Effector memory CD8-positive, alpha-beta T cell (primary cell): ENCODE measurements at places on chromosomes 3 and 15.

GRCh38 chr3:196168808-196169391 lies 42.3 kb downstream of the ZDHHC19 start:
- peak overlapping the region; percentile 12 for H3K27ac ChIP-seq
- H3K36me3 ChIP-seq, result peaks cover 3% of the 10 kb centered on the region
- H3K4me3 ChIP-seq, result no peak overlapping the region
- no peak for DNase-seq

DNA sequence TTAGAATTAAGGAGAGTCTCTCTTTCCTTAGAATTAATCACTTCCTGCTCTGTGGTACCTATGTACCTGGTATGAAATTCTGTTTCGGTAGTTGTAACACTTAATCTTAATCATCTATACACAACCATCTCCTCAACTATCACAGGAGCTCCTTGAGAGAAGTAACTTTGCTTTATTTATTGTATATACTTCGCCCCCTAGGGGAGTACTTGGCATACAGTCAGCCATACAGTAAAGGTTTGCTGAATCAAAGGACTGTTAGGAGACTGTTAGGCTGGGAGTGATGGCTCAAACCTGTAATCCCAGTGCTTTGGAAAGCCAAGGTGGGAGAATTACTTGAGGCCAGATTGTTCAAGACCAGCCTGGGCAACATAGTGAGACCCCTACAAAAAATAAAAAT lies 44.7 kb downstream of the RORA start:
- H3K4me3 ChIP-seq, result no peak overlapping the region
- peaks cover 3% of the 10 kb centered on the region for H3K36me3 ChIP-seq
- H3K27me3 ChIP-seq, result peaks cover 42% of the 10 kb centered on the region
- no peaks in the 10 kb centered on the region for H3K4me1 ChIP-seq
- no peak for DNase-seq
- no peak overlapping the region for H3K27ac ChIP-seq

- no peak for DNase-seq
- H3K27me3 ChIP-seq, result no peaks in the 10 kb centered on the region
- peaks cover 6% of the 10 kb centered on the region for H3K36me3 ChIP-seq
- H3K27ac ChIP-seq, result peak overlapping the region; percentile 63
- H3K4me1 ChIP-seq, result peaks cover 19% of the 10 kb centered on the region
These were observed 29.3 kb downstream of the BTD start for GRCh38 chr3:15630646-15631350.

DNA sequence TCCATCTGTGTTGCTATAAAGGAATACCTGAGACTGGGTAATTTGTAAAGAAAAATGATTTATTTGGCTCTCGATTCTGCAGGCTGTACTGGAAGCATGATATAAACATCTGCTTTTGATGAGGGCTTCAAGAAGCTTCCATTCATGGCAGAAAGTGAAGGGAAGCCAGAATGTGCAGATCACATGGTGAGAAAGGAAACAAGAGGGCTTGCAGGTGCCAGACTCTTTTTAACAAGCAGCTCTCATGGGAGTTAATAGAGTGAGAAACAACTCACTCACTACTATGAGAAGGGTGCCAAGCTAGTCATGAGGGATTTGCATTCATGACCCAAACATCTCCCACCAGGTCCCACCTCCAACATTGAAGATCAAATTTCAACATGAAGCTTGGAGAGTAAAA lies 247.2 kb downstream of the ZIC4 start:
- no peaks in the 10 kb centered on the region for H3K36me3 ChIP-seq
- H3K4me1 ChIP-seq, result no peaks in the 10 kb centered on the region
- H3K4me3 ChIP-seq, result no peak overlapping the region
- no peak overlapping the region for H3K27ac ChIP-seq
- no peak for DNase-seq

DNA sequence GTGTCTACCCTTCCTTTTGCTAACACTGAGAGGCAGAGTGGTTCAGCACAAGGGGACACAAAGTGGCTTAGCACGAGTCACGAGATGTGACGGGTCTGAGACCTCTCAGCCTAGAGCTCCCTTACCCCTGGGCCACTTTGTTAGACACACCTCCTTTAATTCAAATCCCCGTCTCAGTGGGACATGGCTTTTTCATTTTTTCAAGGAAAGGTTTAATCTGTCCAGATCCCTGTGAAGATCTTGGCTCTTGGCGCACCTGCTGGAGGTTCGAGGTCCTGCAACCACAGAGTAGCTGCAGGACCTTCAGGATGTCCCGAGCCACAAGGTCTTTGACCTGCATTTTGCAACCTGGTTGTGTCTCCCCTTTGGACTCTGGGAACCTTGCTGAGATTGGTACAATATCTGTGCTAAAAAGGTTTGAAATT lies 52.0 kb downstream of the LPP start:
- H3K36me3 ChIP-seq, result no peaks in the 10 kb centered on the region
- H3K4me1 ChIP-seq, result peaks cover 20% of the 10 kb centered on the region
- no peak overlapping the region for H3K27ac ChIP-seq
- H3K27me3 ChIP-seq, result no peaks in the 10 kb centered on the region
- H3K4me3 ChIP-seq, result no peak overlapping the region
- no peak for DNase-seq

GRCh38 chr15:40046721-40047414 lies 7.9 kb upstream of the SRP14 start:
- peaks cover 17% of the 10 kb centered on the region for H3K36me3 ChIP-seq
- H3K27me3 ChIP-seq, result no peaks in the 10 kb centered on the region

DNA sequence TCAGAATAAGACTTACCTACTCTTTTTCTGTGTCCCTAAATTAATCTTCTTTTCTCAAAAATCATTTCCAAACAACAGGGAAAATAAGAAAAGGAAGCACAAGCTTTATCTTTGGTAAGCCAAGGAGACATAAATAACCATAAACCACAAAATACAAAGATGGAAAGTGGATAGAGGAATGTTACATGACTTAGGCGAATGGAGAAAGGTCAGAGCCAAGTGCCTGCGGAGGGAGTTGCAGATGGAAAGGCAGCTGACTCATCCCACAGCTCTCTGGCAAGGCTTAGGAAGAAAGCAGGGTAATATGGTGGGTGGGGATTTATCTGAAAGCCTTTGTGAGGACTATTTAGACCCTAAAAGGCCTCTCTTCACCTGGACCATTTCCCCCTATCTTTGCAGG lies 72.8 kb downstream of the GALK2 start:
- H3K27me3 ChIP-seq, result no peaks in the 10 kb centered on the region
- no peak for DNase-seq
- H3K27ac ChIP-seq, result no peak overlapping the region
- peaks cover 5% of the 10 kb centered on the region for H3K36me3 ChIP-seq
- H3K4me1 ChIP-seq, result no peaks in the 10 kb centered on the region

GRCh38 chr3:11335056-11335608 lies 62.9 kb downstream of the ATG7 start:
- H3K36me3 ChIP-seq, result peaks cover 26% of the 10 kb centered on the region
- H3K27me3 ChIP-seq, result no peaks in the 10 kb centered on the region
- H3K4me3 ChIP-seq, result no peak overlapping the region
- H3K4me1 ChIP-seq, result no peaks in the 10 kb centered on the region

DNA sequence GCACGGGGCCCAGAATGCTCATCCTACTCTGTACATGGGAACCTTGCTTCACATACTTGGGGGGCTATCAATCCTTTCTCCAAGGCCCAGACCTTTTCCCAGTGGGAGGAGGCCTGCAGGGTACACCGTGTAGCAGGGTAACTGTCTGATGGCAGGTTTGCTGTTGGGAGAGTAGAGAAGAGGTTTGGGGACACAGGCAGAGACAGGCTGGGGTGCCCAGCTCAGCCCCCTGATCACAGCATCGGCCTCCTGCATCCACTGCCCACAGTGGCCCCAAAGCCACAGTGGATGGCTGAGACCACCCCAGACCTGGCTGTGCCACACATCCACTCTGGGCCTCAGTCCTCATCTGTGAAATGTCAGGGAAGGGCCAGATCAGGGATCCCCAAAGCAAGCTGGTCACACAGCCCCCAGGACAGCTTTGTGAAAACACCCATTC lies 5.6 kb downstream of the CHRNA3 start:
- DNase-seq, result no peak
- peaks cover 2% of the 10 kb centered on the region for H3K4me1 ChIP-seq
- no peaks in the 10 kb centered on the region for H3K36me3 ChIP-seq
- H3K27ac ChIP-seq, result no peak overlapping the region

- no peaks in the 10 kb centered on the region for H3K27me3 ChIP-seq
- H3K4me3 ChIP-seq, result no peak overlapping the region
- no peak for DNase-seq
- no peak overlapping the region for H3K27ac ChIP-seq
- H3K36me3 ChIP-seq, result no peaks in the 10 kb centered on the region
These were observed 12.4 kb upstream of the CHRM5 start for GRCh38 chr15:33955945-33956344.

DNA sequence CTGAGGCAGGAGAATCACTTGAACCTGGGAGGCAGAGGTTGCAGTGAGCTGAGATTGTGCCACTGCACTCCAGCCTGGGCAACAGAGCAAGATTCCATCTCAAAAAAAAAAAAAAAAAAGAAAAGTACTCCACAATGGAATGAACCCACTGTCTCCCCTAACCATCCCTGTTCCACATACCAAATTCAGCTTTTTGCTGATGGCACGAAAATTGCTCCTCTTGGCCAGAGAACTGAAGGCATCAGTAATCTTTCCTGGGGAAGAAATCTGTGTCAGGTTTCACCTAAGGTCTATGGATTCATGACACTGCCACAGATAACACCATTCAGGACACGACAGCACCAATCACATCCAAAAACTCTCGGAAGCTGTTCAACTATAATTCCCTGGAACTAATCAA lies 6.9 kb upstream of the PRC1 start:
- no peaks in the 10 kb centered on the region for H3K4me1 ChIP-seq
- no peaks in the 10 kb centered on the region for H3K27me3 ChIP-seq
- H3K36me3 ChIP-seq, result peaks cover 54% of the 10 kb centered on the region
- DNase-seq, result no peak
- H3K4me3 ChIP-seq, result no peak overlapping the region

DNA sequence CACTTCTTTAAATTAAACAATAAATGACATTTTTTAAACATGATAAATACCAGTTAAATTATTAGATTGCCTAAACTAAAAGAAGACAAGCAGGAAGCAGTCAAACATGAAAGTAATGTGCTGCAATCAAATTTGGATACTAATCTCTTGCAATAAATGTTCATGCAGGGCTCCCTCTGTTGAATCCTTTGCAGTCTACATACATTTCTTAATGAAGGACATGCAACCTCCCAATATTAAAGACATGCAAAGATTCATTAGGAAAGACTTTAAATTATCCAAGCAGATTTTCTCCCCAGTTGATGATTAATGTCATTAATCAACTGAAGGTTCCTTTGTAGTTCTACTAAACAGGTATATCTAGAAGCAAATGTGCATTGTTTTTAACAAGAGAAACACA lies 245.4 kb downstream of the ZIC4 start:
- no peaks in the 10 kb centered on the region for H3K4me1 ChIP-seq
- no peak overlapping the region for H3K27ac ChIP-seq
- DNase-seq, result no peak
- H3K4me3 ChIP-seq, result no peak overlapping the region
- H3K36me3 ChIP-seq, result no peaks in the 10 kb centered on the region
- no peaks in the 10 kb centered on the region for H3K27me3 ChIP-seq

- peaks cover 51% of the 10 kb centered on the region for H3K4me1 ChIP-seq
- H3K27me3 ChIP-seq, result no peaks in the 10 kb centered on the region
- no peaks in the 10 kb centered on the region for H3K36me3 ChIP-seq
- no peak overlapping the region for H3K4me3 ChIP-seq
- DNase-seq, result no peak
These were observed 25.3 kb downstream of the LRIG1 start for GRCh38 chr3:66475386-66476020.

DNA sequence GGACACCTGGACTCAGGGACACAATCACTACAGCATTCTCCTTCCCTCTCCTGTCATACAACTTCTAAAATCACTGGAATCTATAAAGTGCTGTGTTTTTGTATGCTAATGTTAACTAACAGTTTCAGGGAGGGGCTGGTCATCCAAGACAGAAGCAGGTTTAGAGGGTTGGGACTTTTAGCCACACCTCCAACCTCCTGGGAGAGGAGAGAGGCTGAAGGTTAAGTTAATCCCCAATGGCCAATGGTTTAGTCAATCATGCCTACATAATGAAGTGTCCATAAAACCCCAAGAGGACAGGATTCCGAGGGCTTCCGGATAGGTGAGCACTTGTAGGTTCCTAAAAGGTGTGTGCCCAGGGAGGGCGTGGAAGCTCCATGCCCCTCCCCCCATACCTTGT lies 219.3 kb upstream of the CTNNB1 start:
- H3K36me3 ChIP-seq, result peaks cover 3% of the 10 kb centered on the region
- H3K4me3 ChIP-seq, result no peak overlapping the region
- H3K27ac ChIP-seq, result no peak overlapping the region
- H3K27me3 ChIP-seq, result peaks cover 24% of the 10 kb centered on the region
- H3K4me1 ChIP-seq, result peaks cover 2% of the 10 kb centered on the region

DNA sequence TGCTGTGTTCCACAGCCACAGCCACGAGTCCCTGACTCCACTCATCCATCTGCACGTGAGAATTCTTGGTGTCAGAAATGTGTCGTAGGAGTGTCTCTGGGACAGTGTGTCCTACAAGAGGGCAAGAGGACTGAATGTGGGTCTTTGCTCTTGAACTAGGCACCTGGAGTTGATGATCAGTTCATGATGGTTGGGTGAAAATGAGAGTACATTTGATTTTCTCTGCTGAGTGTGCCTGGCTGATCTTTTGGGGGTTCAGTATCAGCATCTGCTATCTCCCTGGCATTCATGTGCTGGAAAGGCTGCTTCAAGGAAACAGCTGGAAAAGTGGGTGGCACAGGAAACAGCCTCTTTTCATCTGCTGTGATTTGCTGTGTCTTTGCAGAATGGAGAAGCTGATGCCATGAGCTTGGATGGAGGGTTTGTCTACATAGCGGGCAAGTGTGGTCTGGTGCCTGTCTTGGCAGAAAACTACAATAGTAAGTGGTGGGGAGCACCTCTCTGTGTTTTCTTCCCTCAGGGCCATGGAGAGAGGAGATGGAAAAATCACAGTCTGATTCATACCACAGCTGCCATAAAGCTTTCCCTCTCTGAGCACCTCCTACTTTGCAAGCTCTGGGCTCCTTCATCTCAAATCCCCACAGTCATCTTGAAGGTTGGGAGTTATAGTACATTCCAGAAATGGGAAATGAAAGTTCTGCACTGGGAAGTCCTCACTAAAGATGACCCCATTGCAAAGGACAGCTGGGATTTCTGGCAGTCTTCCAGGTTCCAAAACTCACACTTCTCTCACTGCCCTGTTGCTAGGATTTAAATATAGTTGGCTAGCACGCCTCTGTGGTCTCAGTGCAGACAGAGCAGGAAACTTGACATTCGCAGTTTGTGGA lies 17.8 kb downstream of the TF start:
- no peak overlapping the region for H3K4me3 ChIP-seq
- peaks cover 7% of the 10 kb centered on the region for H3K27me3 ChIP-seq
- no peak overlapping the region for H3K27ac ChIP-seq
- H3K36me3 ChIP-seq, result no peaks in the 10 kb centered on the region
- H3K4me1 ChIP-seq, result no peaks in the 10 kb centered on the region
- no peak for DNase-seq
